ENCODE measurements at places on chromosomes 1 and 21. TPM values are rescaled to one million over a fixed set of nuclear protein-coding genes. Genes with fewer than 3 reads are reported as not detected.

DNA sequence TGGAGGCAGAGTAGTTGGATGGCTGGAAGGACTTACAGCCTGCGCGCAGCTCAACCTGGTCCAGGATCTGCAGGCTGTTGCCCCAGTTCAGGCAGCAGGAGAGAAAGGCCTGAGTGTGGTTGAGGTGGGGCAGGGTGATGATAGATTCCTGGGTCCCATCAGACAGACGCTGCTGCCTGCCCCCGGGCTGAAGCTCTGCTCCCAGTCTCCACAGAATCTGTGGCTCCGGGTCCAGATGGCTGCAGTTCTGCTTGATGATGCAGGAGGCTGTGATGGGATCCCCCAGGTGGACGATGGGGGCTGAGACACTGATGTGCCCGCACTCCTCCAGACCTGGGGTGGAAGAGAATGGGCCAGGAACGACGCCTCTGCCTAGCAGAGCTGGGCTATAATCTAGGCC is 7.4 kb downstream of the CSF3R start:
- no peak for DNase-seq

DNA sequence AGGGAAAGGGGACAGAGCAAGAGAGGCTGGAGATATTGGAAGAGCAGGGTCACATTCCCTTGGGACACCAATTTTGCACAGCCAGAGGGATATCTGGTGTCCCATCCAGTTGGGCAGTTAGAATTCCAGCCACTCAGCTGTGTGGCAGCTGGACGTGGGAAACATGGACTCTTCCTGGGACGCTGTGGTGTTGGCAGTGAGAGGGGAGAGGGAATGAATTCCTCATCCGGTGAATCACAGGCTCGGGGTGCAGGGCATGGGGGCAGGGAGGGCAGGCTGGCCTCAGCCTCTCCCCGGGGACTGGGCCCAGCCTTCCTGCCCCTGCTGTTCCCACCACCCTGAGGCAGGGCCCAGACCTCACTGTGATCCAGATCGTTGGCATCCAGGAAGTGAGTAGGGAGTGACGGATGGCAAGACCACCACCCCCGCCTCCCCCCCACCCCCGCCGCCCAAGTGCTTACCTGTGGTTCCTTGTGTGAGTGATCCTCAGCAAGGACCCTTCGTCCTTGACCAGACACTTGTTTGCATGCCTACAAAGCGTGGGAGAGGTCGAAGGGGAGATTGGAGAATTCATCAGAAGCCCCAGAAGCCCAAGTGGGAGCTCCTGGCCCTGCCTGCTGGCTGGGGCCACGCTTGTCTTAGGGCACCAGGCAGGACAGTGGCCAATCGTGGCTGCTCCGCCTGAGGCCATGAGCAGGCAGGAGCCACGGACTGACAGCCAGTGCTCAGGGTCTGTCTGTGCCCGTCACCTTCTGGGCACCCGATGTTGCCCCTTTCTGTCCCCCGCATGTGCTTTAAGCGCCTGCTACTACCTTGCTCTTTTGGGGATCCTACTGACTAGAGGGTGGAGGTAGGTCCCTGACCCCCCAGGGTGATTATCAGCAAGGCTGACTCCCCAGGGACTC is 8.7 kb downstream of the WNT3A start:
- no peak for DNase-seq

DNA sequence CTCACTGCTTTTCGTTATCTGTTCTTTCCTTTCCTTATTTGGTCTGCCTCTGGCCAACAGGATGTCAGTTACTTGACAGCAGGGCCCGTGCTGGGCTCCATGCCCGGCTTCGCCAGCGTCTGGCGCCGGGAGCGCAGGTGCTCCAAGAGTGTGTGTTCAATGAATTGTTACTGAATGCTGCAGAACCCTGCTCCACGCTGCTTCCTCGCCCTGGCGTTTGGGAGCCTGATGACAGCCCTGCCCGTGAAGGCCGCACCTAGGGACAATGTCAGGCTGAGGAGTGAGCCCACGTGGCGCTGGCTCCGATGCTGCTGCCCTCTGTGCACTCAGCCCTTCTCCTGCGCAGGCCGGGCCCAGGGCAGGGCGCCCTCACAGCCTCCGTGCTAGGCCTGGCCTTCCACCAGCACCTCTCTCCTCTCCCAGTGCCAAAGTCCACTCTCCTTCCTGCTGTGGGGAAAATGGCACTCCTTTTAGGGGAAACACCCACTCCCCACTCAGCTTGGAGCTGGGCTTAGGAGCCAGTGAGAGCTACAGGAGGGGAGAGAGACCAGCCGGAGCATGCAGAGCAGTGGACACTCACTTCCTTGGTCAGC is 51.4 kb downstream of the ACBD3 start:
- DNase-seq: peak; percentile 69

DNA sequence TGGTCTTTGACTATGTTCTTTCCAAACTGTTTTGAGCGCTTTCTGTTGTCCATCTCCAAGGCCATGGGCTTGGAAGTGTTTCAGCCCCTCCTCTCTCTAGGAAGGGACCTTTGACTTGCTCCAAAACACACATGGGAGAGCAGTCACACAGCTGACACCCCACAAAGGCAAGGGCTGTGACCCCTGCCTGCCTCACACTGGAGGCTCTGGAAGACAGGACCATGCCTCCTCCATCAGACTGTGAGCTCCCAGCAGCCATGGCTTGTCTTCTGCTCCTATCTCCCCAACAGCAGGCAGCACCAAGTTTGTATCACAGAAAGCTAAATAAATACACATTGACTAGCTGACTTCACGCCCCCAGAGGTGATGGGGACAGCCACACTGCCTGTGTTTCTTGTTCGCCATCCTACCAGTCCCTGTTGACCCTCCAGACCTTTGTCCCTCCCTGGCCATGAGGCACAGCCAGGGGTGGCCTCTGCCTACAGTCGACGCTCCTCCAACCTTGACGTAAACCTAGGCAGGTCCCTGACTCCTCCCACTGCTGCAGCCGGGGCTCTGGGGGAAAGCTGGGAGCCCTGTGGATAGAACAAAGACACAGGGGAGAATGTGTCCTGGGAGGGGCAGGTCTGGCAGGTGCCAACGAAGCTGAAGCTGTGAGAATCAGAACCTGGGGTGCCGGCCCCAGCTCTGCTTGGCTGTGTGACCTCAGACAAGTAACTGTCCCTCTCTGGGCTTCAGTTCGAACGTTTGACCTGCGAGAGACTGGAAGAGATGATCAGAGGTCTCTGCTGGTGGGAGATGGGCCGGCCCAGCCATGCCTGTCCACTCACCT is 4.8 kb downstream of the PLA2G2F start:
- no peak for DNase-seq

IFNAR1 gene
- 22.3 TPM for total RNA-seq

All from dermis blood vessel endothelial cell (primary cell).